ENCODE measurements at places on chromosomes 13 and 19.

DNA sequence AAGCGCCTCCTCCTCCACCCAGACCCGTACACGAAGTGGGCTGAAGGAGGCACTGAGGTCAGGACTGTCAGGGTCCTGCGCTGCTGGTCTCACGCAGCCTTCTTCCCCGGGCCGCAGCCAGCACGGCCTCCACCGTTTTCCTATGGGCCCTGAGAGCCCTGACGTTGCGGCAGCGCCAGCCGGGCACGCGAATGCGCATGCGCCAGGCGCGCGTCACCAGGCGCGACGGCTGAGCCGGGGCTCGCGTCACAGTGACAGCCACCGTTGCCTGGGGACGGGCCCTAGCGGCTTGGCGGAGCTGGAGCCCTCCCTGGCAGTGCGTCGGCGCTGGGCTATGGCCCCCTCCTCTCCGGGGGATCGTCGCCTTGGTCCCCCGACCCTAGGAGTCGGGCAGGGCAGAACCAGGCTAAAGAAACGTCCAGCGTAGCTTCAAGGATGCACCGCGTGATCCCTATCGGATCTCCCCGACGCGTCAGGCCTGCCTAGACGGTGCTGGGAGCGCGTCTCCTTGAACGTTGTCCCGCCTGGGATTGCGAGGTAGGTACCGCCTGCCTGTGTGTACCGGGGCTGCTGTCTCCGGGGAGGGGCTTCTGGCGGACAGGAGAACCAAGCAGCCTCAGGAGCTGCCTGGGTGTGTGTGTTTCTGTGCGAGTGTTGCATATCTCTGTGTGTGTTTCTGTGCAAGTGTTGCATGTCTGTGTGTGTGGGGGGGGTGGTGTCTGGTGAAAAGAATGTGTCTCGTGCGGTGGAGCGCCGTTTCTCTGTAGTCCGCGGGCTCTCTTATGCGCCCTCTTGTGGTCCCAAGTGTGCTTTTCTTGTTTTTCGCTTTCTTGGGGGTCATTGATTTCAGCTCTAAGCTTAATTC is 43.2 kb downstream of the ZNF571 start:
- DNase-seq, result no peak

- no peak for DNase-seq
Observed at GRCh38 chr19:10036601-10037071, 23.4 kb downstream of the RDH8 start.

DNA sequence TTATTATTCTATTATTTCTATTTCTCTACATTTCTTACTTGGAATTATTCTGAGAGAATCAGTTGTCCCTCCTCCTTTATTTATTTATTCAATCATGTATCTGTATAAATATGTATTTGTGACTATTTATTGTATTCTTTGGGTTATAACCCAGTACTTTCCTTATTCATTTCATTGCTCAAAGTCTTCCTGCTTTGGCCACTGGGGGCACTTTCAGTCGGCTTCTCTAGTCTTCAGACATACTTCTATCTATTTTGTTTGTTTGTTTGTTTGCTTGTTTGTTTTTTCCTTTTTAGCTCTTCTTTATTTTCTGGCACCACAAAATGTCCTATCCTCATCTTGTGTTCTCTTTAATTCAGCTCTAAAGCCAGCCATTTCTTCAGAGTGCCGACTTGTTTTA is 260.4 kb downstream of the NALCN start:
- no peak for DNase-seq

DNA sequence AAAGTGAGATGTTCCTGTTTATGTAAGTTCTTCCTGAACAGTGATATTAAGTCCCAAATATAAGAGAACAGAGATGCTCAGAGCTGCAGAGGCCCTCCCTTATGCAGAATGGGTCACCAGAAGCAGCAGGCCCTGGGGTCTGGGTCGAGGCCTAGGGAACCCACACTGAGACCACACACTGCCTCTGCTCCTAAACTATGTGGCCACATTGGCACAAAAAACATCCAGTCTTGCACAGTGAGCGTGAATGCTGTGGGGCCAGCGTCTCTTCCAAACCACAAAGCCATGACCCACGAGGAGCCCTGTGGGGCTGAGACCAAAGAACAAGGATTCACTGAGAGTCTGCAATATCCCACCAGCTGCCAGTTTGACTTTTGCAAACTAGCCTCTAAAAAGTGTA is 23.6 kb downstream of the PROZ start:
- DNase-seq, result no peak

DNA sequence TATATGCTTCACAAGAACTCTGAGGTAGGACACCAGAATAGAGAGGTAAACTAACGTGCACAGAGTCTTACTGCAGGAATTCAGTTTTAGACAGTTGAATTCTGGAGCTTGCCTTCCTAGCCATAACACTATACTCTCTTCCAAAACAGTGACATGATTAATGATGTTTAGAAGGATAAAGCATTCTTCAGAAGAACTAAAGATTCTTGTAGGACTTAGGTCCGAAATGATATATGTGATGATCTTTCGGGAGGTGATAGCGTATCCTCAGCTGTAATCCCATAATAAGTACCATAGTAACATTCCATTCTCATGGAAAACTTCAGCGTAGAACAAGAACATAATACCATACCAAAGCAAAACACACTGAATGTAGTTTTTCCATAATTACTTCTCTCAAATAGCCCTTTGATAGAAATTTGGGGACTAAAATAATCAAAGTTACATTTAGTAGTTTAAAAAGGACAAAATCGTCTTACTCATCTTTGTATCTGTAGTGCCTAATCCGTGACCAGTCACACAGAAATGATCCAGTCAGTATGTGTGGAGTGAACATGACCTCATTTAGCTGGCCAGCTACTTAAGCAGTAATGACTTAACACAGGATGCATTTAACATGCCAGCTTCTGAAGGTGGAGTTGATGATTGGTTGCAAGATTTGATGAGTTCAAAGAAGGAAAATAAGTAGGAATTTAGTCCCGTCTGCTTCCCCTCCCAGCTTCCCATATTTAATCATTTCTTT is 38.4 kb downstream of the PIBF1 start:
- DNase-seq, result no peak

- DNase-seq, result no peak
Observed at GRCh38 chr13:82962397-82962796, 919.9 kb downstream of the SLITRK1 start.

GRCh38 chr19:54207676-54207982 is 7.0 kb downstream of the RPS9 start:
- DNase-seq, result no peak

GRCh38 chr19:13044231-13044836 is 49.1 kb downstream of the NFIX start:
- no peak for DNase-seq

DNA sequence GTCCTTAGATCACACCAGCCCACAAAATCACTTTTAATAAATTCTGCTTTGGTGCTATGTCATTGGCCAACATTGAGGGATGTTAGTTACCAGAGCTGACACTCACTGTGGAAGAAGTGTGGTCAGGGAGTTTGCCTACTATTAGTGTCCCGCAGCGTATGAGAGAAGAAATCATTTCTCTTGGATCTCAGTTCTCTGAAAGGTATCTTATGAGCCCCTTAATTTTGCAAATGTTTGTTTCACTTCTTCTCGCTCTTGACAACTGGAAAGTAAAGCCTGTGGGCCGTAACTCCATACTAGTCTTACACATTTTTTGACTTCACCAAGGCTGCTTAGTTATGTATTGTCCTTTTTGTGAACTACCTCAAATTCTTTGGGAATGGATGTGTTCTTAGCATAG is 80.9 kb downstream of the FLT1 start:
- DNase-seq, result no peak

- DNase-seq, result no peak
Observed at GRCh38 chr13:100438059-100438788, 150.4 kb downstream of the GGACT start.

DNA sequence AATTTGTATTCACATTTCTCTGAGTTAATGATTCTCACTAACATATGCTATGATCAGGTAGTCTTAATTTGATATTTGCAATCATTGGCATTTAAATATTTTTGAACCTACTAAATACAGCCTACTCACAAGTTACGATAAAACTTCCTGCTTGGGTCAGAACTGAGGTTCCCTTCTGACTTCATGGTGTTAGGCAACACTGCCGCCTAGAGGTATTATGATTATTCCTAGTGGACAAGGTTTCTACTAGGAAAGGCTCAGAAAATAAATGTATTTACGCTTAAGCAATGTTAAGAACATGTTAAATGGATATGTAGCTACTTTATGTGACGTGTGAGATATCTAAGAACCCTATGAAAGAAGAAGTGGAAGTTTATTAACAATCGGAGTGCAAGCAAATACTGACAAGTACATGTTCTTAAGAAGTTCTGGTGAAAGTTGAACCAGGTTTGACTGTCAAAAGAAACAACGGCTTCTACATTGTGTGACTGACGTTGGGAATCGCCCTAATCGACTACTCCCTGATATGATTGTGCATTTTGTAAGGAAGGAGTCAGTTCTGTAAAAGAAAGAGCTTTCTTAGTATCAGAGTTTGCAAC is 1395.8 kb downstream of the SLITRK5 start:
- no peak for DNase-seq

Data from effector CD8-positive, alpha-beta T cell (primary cell).